ENCODE measurements at places on chromosomes 2 and 18. TPM values are rescaled to one million over a fixed set of nuclear protein-coding genes. Genes with fewer than 3 reads are reported as not detected.

NEU4 gene
- 1.4 TPM for total RNA-seq

EVX2 gene
- total RNA-seq: not detected

ERICH2 gene
- not detected for total RNA-seq

DNA sequence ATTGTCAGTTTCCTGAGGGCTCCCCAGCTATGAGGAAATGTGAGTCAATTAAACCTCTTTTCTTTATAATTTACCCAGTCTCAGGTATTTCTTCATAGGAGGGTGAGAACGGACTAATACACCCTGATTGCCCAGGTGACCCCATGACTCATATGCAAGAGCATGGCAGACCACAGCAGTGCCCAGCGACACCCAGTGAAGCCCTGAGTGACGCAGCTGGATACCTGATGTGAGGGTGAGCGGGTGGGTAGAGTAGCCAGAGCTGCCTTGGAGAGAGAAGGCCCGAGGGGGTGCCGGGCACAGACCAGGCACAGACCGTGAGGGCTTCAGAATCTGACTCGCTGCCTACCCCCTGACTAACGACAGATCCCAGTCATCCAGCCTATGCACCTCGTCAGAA is 15.4 kb downstream of the ALPG start:
- no peak for DNase-seq
